Renal cortex interstitium (tissue), 15 donors: ENCODE measurements at places on chromosomes 5 and 9.

- DNase-seq, result no peak
These were observed 41.8 kb upstream of the FGF1 start for GRCh38 chr5:142727735-142728047.

GRCh38 chr5:139340051-139340450, 1.6 kb upstream of the PAIP2 start:
- no peak for DNase-seq

DNA sequence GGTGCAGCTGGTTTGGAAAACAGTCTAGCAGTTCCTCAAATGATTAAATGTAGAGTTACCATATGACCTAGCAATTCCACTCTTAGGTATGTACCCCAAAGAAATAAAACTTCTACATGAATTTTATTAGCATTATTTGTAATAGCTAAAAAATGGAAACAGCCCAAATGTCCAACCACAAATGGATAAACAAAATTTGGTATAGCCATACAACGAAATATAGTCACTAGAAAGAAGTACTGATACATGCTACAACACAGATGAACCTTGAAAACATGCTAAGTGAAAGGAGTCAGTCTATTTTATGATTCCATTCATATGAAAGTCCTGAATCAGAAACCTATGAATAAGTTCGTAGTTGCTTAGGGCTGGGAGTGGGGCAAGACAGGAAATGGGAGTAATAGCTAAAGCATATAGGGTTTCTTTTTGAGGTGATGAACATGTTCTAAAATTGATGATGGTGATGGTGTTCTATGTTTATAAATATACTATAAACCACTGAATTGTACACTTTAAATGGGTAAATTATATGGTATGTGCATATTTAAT, 6.3 kb downstream of the GDF9 start:
- DNase-seq, result no peak

GRCh38 chr9:131407717-131408195, 13.9 kb downstream of the PRRC2B start:
- no peak for DNase-seq

DNA sequence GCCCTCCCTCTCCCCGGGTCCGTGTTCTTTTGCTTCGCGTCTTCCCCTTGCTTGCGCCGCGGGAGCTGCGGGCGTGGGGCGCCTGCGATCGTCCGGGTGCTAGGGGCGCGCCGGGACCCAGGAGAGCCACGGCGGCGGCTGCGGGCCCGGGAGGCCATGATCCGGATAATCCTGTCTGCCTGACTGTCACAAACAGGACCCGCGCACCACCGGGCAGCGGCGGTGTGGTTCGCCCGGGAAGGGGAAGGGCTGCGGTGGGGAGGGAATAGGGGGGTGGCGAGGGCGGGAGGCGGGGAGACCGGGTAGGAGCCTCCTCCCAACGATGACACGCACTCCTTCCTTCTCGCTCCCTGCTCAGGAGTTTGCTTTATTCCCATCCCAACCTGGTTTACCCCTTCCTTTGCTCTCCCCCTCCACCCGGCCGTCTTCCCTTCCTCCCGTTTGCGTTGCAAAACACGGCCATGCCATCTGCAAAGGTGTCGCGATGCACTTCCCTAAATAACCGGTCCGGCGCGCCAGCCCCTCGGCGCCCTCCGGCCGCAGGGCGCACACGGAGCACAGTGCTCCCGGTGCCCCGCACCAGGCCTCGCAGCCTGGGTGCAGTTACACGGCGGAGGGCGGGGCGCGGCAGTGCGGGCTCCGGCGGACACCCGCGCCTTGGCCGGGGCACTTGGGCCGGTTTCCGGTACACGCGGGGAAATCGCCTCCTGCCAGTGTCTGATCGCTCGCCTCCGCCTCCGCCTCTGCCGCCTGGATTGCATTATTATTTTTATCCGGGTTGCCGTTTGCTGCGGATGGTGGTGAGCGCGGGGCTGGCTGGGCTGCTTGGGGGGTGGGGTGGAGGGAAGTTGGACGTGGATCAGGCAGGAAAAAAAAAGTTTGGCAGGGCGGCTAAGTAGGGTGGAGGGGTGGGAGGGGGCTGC, 1.5 kb downstream of the SMARCA2 start:
- peak; percentile 55 for DNase-seq

DNA sequence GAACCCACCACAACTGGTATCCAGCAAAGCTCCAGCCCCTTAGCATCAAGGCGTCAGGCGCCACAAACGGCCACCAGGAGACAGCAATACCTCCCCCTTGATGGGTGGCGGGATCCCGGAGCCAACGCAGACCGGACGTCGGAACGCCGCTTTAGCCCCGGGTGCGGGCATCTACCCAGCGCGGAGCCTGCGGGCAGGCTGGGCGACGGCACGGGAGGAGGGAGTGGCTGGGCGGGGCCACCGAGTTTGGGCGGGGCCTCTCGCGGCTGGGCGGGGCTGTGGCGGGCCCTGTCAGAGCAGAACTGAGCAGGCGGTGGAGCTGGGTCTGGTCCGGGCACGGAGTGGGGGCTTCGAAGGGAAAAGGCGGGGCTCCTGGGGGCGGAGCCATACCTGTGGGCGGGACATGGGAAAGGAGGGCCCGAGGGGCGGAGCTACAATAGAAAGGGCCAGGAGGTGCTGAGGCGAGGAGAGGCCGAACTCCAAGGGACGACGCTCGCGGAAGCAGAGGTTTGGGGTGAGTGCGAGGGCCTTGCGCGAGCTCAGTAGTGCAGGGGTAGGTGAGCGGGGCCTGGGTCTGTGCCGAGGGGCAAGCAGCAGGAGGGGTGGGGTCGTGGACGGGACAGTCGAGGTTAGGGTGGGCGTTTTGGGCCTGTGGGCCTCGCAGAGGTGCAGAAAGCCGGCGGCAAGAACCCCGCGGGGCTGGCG, 40.2 kb upstream of the GARNL3 start:
- DNase-seq, result peak; percentile 64

- DNase-seq, result peak; percentile 49
These were observed 1.2 kb upstream of the ADAMTS6 start for GRCh38 chr5:65482736-65483545.

- no peak for DNase-seq
These were observed 92.2 kb downstream of the APBA1 start for GRCh38 chr9:69579760-69580581.

DNA sequence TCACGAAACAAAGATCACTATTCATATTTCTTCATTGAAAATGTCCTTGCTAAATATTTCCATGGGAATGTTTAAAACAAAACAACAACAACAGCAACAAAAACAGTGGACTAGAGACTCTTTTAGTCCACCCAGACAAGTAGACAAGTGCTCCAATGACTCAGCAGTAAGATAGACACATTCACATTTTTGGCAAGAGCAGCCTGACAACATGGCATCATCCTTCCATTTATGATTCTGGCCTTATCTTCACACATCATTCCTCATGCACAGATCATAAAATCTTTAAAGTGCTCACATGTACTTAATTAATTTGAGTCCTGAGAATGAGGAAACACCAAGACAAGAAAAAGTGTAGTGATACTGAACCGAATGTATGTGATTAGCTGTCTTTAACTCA, 132.6 kb upstream of the PDE4D start:
- DNase-seq, result no peak

GRCh38 chr5:59151162-59151889, 568.5 kb downstream of the RAB3C start:
- no peak for DNase-seq

GRCh38 chr9:127832248-127832647, 22.2 kb downstream of the ENG start:
- no peak for DNase-seq

GRCh38 chr5:104128348-104128747, 565.8 kb upstream of the NUDT12 start:
- no peak for DNase-seq

- no peak for DNase-seq
These were observed 279.9 kb upstream of the COX7C start for GRCh38 chr5:86337667-86338460.

DNA sequence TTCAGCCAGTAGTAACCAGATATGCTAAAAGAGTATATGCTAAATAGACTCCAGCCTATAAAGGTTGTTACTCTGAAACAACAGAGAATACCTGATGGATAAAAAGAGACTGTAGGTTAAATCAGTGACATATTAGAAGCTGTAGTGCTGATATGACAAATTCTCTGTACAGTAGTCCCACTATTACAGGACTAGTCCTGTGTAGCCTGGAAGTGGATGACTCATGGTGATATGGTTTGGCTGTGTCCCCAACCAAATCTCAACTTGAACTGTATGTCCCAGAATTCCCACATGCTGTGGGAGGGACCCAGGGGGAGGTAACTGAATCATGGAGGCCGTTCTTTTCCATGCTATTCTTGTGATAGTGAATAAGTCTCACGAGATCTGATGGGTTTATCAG, 276.2 kb upstream of the POU5F2 start:
- no peak for DNase-seq

DNA sequence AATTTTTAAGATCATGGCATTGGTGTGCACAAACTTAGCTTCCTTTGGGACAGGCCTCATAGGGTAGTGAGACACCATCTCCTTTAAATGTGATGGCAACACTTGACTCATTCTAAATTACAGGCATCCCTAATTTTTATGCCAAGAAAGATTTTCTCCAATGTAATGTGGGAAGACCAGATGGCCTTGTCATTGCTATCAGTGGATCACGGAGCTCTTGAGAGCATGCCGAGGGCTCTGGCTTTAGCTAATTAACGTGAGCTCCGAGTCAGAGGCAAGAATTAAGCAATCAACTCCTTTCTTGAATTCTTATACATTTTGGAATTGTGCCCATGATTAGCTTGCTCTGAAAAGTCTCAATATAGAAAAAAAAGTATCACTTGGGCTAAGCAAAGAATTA, 215.8 kb downstream of the LRRC70 start:
- DNase-seq, result no peak

DNA sequence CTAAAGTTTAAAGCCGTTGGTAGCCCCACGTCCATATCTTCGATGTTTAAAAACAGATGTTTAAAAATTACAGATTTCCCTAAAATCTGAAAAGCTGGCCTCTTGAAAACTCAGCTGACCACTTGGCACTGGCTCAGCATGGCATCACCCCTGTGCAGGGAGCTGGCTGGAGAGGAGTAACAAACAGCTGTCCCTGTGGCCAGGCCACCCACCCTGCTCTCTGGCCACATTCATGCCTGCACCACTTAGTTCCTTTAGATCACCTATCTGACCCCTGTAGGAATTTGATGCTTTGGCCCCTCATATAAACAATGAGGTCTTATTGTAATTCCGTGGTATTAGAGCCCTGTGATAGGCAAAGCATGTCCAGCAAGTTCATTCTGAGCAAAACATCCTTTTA, 107.5 kb downstream of the FRMD3 start:
- DNase-seq, result no peak

GRCh38 chr5:103808464-103809106, 246.0 kb upstream of the NUDT12 start:
- DNase-seq, result peak; percentile 24

- DNase-seq, result peak; percentile 29
These were observed at the start of gene LIX1 for GRCh38 chr5:97142521-97143254. TSS of gene LIX1 (minus strand) at chr5:97142611. CDS start at chr5:97142576, 35 bp downstream.

DNA sequence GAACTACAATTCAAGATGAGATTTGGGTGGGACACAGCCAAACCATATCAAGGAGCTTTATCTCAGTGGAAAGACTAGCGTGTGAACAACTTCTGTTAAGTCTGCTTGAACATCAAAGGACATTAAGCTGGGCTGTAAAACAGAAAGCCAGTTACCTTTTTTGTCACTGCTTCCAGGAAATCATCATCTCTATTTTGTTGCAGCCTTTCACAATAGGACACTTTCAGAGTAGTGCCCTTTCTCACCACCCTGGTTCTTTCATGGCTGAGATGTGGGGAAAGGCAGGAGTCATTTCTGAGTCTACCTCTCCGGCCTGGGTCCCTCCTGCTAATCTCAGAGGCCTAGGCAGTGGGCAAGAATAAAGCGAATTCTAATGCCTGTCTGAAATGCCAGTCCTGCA, 96.2 kb upstream of the PPP1R2B start:
- DNase-seq, result no peak

GRCh38 chr9:93463638-93464248, 10.4 kb upstream of the FAM120AOS start:
- no peak for DNase-seq

- DNase-seq, result no peak
These were observed 563.9 kb upstream of the TLE4 start for GRCh38 chr9:79007701-79008483.

- no peak for DNase-seq
These were observed 224.4 kb downstream of the EBF1 start for GRCh38 chr5:158875272-158875679.

DNA sequence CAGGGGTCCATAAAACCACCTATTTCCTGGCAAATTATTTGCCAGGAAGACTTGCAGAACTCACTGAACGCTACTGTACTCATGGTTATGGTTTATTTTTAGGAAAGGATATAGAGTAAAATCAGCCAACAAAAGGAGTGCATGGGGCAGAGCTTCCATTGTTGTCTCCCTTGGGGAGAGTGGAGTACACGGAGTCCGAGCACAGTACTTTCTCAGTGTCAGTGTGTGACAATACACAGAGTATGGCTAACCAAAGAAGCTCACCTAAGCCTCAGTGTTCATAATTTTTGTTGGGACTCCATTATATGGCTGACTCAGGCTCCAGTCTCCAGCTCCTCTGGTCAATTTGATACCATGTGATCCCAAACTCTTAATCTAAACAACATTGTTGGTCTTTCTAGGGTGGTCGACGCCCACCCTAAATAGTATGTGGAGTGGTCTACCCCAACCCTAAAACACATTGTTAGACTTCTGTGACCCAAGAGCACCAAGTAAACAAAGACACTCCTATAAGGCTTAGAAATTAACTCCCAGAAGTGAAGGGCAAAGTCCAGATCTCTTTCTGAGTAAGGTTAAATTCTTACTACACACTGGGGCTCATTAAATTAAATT, 74.9 kb downstream of the SLC44A1 start:
- DNase-seq, result no peak

DNA sequence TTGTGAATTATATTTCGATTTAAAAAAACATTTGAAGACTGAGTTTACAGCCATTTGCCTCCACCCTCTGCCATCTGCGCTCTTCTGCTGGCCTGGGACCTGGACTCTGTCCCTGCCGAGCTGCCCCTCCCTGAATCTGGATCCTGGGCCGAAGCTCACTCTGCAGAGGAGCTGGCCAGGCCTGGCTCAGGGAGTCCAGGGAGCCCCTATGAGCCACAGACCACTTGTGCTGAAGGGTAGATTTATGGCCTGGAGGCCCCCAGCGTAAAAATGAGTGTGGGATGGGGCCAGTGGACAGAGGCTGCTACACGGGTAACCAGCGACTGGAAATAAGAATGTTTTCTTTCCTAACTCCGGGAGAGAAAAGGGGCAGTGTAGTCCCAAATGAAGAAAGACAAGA, 129.8 kb downstream of the FGF18 start:
- no peak for DNase-seq

DNA sequence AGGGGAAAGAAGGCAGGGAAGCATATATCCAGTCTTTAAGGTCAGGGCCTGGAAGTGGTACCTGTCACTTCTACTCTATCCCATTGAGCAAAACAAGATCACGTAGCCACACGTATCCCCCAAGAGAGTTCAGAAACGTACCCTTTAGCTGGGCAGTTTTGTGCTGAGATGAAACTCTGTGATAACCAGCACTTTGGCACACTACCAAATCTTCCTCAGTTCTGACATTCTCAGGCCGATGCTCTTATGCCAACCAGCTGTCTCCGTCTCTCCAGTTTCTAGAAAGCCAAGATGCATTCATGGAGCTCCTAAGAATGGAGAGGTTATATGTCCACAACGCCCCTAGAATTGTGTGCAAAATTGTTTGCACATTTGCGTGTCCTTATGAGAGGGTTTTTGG, 176.6 kb upstream of the MSX2 start:
- no peak for DNase-seq

- no peak for DNase-seq
These were observed 670 bp upstream of the KIF2A start for GRCh38 chr5:62305358-62305714.

GRCh38 chr9:70258692-70259511, at the start of gene SMC5:
TSS of gene SMC5 (plus strand) at chr9:70258978. CDS start at chr9:70259079, 101 bp downstream.
- peak; percentile 93 for DNase-seq
